Islet precursor cell (in vitro differentiated cells): ENCODE measurements at places on chromosomes 1 and 21.

- peak; percentile 75 for DNase-seq
Observed at GRCh38 chr1:229258031-229258756, 12.7 kb upstream of the RAB4A start.

DNA sequence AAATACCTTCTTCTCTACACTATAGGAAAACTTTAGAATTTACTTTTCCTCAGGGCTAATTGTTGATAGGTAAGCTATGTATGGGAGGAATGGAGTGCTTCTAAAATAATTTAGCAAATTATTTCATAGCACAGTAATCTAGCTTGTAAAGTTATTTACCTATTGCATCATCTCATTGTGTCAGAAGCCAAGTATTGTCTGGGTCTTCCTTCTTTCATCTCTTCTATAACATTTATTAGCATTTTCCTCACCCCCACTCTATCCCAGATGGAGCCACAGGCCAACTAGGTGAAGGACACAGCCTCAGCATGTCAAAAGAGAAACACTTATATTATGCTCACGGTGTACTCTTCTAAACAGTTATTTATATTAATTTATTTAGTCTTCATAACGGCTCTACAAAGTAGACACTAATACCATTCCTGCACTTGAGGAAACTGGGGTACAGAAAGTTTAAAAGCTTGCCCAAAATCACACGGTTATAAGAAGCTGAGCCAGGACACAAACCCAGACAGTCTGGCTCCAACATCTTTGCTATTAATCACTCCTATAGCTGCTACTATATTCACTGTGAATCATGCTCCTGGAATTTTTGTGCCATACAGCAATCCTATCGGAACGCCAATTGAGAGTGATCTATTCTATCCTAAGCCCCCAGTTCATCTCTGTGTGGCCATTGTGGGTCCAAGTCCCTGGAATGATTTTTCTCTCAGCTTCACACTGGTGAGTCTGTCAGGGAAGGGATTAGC, 43.1 kb downstream of the OR10J5 start:
- no peak for DNase-seq

- DNase-seq: peak; percentile 26
Observed at GRCh38 chr1:116273042-116273783, 99.8 kb upstream of the ATP1A1 start.

GRCh38 chr1:187110351-187110750, 281.6 kb downstream of the PLA2G4A start:
- no peak for DNase-seq

DNA sequence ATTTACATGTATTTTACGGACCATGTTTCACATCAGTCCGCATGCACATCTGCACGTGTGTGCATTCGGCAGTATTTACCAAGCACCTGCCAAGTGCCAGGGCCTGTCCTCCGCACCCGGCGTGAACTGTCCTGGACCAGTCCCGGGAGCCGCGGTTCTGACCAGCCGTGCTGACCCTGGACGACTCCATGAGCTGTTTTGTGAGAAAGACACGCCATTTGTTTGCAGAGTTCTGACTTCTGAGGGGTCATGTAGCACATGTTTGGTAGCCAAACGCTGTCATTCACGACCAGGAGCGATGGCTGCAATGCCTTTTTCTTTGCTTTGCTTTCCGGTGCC, 3.3 kb upstream of the OLIG2 start:
- no peak for DNase-seq

- DNase-seq: peak; percentile 71
Observed at GRCh38 chr1:110210604-110211495, 736 bp downstream of the KCNC4 start.

- DNase-seq: no peak
Observed at GRCh38 chr1:246907472-246907871, 24.3 kb downstream of the AHCTF1 start.

DNA sequence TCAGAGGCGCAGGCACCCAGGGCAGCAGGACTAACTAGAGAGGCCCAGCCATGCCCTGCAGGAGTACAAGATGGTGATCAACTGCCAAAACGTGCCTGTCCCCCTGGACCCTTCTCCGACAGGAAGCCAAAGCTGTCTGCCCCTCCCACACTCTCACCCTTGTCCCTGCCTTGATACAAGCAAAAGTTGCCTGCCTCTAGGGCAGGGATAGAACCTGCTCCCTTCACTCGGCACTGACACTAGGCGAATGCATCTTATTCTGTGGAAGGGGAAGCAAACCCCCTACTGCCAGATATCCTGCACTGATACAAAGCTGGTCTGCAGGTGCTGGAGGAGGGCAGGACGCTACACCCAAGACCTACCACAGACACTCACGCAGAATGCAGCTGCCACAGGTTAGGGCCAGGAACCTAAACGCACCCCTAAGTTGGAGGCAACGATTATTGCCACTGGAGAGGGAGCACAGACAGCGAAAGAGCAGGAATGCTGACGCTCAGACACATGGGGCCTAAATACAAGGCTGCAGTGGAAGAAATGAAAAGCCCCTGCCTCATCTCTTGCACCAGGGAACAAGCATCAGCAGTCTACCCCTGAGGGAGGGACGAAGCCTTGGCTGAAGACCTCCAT, 3.7 kb downstream of the TARBP1 start:
- no peak for DNase-seq

- DNase-seq: no peak
Observed at GRCh38 chr1:24102961-24103360, 9.0 kb downstream of the MYOM3 start.

DNA sequence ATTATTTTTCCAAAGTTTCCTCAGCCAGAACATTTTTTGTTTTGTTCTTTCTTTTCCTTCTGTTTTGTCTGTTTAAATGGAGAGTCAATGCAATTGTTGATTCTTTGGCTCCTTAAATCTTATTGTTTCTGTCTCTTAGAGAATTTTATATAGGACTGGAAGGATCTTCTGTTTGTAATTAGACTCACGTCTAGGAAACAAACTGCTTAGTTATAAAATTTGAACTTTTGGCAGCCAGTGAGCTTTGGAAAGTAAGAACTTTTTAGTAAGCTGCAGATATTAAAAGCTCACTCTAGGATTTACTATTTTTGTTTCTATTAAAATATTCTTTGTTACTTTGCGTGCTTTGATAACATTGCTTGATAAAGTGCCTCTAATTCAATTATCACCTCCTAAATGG, 109.8 kb upstream of the HNRNPU start:
- no peak for DNase-seq

- DNase-seq: peak; percentile 41
Observed at GRCh38 chr1:7048395-7048794, 263.1 kb downstream of the CAMTA1 start.

GRCh38 chr1:121413821-121414220, 229.0 kb downstream of the SRGAP2C start:
- DNase-seq: no peak

DNA sequence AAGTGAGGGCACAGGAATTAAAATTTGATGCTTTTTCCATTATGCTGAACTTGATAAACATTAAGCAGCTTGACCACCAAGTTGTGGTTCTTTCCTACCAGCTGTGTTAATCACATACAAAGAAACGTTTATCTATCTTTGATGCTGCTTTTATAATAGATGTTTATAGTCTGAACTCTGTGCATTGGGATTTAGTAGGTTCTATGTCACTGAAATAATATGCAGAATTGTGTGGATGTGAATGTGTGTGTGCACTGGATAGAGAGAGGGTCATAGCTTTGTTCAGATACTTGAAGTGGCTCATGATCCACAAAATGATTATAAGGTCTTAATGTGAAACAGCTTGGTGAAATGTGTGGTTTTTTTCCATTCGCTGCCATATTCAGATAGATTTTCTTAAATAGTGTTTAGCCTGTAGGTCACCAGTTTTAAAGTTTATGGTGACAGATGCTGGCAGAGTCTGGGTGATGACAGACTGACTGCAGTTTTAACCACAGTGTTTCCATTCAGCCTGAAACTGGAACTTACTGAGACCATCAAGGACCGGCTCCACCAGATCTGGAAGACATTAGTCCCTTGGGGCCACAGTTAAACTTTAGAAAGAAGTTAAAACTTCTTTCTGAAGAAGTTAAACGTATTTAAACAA, 10.2 kb downstream of the DDI2 start:
- no peak for DNase-seq

- no peak for DNase-seq
Observed at GRCh38 chr1:172344444-172344843, 76.0 kb upstream of the C1orf105 start.

GRCh38 chr1:168468822-168469221, 75.0 kb downstream of the XCL2 start:
- DNase-seq: no peak

DNA sequence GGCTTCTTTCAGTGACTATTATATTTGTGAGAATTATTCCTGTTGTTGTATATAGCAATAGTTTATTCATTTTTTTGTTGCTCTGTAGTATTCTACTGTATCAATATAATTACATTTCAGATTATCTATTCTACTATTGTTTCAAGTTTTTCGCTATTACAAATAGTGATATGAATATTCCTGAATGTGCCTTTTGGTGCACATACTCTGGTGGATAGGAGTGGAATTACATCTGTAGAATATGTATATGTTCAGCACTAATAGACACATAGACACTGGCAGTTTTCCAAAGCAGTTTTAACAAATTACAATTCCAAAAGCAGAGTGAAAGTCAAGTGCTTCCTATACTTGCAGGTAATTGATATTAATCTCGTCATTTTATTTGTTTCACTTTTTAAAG, 696.2 kb upstream of the PRMT6 start:
- no peak for DNase-seq

DNA sequence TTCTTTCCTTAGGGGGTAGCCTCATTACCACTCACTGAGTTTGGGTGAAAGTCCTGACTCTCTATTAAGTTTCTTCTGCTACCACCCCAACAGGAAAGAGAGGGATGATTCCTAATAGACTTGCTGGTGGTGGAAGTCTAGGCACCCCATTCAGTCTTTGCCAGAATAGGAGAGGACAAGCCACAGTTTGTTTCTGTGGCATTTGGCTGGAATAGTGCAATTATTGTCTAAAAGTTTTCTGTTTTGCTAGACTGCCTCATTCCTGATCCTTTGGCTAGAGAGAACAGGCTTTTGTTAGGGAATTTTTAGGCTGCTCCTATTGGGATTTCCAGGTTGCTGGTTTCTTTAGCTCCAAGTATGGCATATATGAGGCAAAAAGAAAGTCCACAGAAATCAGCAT, 9.9 kb upstream of the HJV start:
- no peak for DNase-seq

DNA sequence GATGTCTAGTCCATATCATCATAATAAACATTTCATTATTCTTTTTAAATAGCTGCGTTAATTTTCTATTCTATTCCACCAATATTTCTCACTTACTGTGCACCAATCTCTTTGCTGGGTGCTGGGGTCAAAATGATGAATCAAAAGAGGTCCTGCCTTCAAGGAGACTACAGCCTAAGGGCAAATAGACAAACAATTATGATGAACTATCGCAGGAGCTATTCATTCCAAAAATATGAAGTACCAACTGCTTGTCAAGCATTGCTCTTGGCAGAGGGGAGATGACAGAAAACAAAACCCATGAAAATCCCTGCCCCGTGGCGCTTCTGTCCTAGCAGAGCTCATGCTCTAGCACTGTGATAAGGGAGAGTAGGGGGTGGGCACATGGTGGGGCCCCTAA, 28.8 kb upstream of the SLC26A9 start:
- no peak for DNase-seq

GRCh38 chr1:42745851-42746250, 5.8 kb upstream of the CLDN19 start:
- no peak for DNase-seq

- DNase-seq: no peak
Observed at GRCh38 chr1:169271098-169271497, 96.5 kb downstream of the NME7 start.

- no peak for DNase-seq
Observed at GRCh38 chr1:39563669-39564068, 12.9 kb downstream of the PABPC4 start.

DNA sequence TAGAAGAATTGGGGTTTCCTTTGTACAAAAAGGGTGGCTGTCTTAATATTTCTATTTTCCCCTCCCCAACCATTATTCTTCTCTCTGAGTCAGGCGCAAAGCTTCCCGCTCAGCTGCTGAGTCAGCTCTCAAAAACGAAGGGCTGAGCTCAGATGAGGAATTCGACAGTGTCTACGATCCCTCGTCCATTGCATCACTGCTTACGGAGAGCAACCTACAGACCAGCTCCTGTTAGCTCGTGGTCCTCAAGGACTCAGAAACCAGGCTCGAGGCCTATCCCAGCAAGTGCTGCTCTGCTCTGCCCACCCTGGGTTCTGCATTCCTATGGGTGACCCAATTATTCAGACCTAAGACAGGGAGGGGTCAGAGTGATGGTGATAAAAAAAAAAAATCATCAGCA, 3.0 kb upstream of the TUFT1 start:
- DNase-seq: peak; percentile 74

DNA sequence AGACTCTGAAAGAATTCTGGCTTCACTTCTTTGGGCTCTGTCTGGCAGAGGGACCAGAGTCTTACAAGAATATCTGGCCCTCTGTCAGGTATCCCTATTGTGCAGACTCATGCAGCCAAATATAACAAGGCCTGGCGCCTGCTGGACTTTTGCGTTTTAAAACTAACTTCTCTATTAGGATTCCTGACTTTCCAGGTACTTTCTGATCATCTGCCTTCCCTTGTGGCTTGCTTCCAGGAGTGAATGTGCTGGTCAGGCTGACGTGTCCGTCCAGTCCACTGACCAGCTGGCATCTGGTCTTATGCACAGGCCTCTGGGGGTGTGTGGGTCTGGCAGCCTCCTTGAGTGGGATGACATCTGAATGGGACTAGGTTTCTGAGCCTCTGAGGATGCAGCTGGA, 8.6 kb upstream of the RAB29 start:
- no peak for DNase-seq

DNA sequence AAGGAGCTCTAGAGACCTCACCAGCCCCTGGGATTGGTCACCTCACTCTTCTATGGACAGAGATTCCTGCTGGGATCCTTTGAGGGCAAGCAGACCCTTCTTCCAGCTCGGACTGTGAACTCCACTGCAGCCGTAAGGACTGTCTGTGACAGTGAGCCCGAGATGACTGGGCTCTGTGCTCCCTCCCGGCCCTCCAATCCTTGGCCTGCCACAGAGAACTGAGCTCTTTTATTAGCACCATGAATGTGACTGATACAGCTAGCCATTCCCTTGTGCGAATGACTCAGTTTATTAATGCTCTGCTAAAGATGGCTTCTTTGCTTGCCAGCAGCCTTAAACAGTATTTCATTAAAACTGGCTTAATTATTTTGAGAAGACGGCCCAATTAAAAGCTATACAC, 194.6 kb upstream of the LMO4 start:
- DNase-seq: peak; percentile 56

GRCh38 chr1:14113841-14114567, 414.0 kb downstream of the PRDM2 start:
- DNase-seq: peak; percentile 74

- DNase-seq: no peak
Observed at GRCh38 chr1:184633785-184634184, 120.9 kb downstream of the EDEM3 start.

- no peak for DNase-seq
Observed at GRCh38 chr21:46482225-46482845, 23.6 kb downstream of the DIP2A start.
